Activated CD8-positive, alpha-beta memory T cell treated with anti-CD3 and anti-CD28 coated beads for 4 hours (primary cell): ENCODE measurements at places on chromosomes 3 and 15.

DNA sequence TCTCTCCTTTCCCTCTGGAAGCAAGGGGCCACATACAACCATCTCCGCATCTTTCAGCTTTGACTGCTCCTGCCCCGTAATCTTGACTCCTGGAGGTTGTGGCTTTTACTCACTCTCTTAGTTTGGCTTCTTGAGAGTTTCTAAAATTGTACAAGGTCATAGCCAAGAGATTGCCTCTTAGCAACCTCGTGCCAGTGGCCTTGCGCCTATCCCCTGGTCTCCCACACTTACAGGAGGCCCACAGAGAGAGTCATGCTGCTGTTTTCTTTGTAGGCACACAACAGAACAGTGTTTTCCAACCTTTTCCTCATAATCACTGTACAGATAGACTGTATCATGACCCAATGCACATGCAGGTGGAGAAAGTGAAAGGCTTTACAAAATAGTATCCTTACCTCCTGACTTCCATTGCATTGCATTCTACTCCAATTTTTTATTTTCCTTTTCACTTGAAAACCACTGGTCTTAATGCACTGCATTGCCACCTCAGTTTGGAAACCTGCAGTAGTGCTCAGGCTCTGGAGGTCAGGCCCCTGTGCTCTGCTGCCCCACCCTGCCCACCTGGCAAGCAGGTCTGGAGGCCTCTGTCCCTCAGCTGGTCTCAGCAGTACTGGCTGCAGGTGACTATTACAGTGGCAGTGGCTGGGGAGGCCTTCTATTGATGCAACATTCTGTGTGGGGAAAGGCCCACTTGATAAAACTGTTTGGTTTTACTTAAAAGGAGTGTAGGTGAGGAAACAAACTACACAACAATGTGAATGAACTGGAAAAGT, 156.2 kb downstream of the DNAJB8 start:
- DNase-seq, result no peak

GRCh38 chr3:160928183-160928726, 172.2 kb downstream of the PPM1L start:
- no peak for DNase-seq

DNA sequence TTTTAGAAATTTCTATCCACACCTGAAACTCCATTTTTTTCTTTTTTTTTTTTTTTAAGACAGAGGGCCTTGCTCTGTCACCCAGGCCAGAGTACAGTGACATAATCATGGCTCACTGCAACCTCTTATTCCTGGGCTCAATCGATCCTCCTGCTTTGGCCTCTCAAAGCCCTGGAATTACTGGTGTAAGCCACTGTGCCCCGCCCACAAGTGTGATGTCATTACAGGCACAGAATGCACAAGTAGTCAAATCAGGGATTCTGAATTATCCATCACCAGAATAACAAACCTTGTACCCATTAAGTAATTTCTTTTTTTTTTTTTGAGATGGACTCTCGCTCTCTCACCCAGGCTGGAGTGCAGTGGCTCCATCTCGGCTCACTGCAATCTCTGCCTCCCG, 1.9 kb downstream of the UQCRC1 start:
- no peak for DNase-seq

DNA sequence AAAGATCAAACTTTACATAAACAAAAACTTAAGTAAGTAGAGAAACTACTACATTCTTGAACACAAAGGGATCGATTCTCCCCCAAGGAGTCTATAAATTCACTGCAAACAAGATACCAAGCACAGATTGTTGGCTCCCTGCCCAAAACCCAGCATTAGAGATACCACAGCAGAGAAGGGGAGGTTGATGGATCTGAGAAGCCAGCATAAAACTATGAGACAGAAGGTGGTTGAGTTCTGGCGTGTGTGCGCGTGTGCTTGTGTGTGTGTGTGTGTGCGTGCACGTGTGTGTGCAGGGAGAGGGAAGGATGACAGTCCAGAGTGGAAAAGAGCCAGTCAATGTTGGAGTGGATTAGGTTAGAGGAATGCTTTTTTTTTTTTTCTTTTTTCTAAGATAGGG, 143.2 kb upstream of the PRR20G start:
- no peak for DNase-seq

DNA sequence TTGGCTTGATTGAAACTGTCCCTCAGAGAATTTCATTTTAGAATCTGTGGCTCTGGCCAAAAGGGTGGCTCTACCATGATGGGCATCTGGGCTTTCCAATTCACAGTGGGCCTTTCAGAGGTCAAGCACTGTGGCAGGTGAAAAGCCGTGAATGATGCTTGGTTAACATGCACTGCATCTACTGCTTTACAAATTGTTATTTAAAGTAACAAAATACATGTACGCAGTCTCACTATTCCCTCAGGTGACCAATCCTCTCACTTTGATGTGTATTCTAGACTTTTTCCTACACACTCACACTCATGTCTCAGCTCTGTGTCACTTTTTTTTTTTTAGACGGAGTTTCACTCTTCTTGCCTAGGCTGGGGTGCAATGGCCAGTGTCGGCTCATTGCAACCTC, 70.5 kb downstream of the MGLL start:
- no peak for DNase-seq

DNA sequence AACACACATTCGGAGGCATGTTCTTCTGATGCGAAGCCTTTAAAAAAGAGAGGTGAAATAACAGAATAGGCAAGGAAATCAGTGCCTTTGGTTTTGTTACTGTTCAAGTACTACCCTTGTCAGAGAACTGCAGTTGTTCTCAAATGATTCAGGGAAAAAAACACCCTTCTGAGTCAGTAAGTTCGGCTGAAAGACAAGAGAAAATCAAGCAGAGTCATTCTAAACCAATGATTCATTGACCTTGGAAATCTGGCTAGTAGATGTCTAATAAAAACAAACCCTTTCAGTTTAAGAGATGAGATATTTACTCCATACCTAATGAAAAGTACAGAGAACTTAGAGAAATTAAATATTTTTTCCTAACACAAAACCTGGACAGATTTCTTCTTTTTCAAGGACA, 72.7 kb upstream of the ABI3BP start:
- no peak for DNase-seq

GRCh38 chr15:73879426-73879825, 6.1 kb downstream of the TBC1D21 start:
- DNase-seq, result no peak

- DNase-seq, result no peak
These were observed 52.3 kb upstream of the CHRNA7 start for GRCh38 chr15:31977812-31978661.

GRCh38 chr15:25134546-25134945, 179.8 kb downstream of the SNRPN start:
- DNase-seq, result no peak

DNA sequence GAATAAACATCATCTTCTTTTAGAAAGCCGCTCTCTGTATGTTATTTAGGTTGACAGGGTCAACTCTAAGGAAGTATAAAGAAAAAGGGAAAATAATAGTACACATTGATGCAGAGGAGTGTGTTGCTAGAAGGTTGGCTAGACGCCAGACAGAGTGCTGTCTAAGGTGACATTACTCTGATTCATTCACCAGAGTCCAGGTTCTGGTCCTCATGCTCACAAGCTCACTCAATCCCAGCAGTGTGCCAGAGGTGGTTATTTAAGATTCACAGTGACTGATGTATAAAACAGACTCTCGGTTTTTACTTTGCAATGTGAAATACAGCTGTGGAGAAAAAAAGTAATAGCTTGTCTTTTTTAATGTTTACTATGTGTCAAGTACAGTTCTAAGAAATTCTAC, 1.7 kb downstream of the CFAP44 start:
- no peak for DNase-seq

- DNase-seq, result no peak
These were observed 39.8 kb upstream of the SGO1 start for GRCh38 chr3:20225769-20226168.

DNA sequence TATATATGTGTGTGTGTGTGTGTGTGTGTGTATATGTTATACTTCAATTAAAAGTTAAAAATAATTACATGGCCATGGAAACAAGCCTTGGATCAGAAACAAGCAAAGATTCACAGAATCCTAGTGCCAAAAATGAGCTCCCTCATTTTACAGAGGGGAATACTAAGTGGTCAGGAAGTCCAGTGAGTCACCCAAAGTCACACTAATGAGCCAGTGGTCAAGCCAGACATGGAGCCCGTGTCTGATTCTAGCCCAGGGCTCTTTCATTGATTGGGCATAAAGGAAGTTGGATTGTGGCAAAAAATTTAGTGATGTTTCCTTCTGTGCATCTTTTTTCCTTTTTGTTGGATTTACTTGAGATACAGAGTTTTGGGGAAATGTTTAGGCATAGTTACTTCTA, 152.5 kb upstream of the NPHP3 start:
- DNase-seq, result no peak

- no peak for DNase-seq
These were observed 33.4 kb downstream of the CCDC33 start for GRCh38 chr15:74269362-74270035.

GRCh38 chr3:40152482-40153133, 156.9 kb upstream of the EIF1B start:
- no peak for DNase-seq

- DNase-seq, result no peak
These were observed 276.4 kb upstream of the ROPN1 start for GRCh38 chr3:124268355-124268754.

DNA sequence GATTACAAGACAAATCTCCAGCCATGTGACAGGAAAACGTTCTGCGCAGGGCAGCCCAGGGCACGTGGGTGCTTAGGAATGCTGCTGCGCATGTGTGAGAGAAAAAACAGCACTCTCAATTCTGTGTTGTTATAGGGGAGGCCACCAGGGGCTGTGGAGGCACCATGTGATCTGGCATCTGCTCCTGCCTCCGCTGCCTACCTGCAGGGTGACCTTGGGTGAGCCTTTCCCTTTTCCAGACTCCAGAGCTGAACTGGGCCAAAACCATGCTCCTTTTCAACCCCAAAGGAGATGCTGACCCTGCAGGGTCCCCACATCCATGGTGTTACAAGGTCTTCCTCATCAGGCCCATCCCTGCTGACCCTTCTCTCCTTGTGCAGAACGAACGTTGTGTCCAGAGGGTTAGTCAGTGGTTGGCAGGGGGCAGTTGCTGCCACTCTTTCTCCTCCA, 81.5 kb upstream of the RASGRF1 start:
- DNase-seq, result no peak

DNA sequence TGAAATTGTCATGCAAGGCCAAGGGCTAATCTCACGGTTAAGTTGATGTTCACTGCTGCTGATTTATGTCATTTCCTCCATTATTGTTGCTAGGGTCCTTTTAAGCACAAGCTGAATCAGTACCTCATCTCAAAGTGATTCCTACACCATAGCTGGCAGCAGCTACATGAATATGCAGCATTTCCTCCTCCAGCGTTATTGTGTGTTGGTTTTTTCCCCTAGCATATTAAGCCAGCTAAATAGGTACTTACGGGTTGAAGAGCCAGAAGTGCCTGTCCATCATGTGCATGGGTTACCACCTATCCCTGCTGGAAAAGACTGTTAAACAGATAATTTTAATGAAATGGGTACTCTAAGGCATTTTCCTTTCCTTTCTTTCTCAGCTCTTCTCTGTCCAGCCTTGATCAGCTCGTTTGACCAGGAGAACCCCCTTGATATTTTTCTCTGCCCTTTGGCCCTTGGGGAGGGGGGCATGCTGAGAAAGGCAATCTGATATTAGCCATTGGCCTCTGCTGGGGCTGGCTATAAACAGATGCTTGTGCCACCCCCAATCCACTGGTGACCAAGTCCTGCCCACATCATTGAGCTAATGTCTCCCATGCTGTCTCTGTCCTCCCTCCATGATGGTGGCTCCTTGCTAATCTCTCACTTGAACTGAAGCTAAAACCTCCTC, 115.6 kb upstream of the PLXNA1 start:
- no peak for DNase-seq
